Bronchus fibroblast of lung (primary cell): ENCODE measurements at places on chromosomes 3 and 15. TPM values are rescaled to one million over a fixed set of nuclear protein-coding genes. Genes with fewer than 3 reads are reported as not detected.

The CNTN4 gene
- not detected in 2 replicates for total RNA-seq

The ARIH1 gene
- 15.8 and 24.4 TPM in 2 replicates for total RNA-seq

The ISG20 gene
- total RNA-seq = 3.0 and 5.1 TPM in 2 replicates

The HGD gene
- not detected in 2 replicates for total RNA-seq

The FSTL1 gene
- total RNA-seq = 332 and 334 TPM in 2 replicates

The SAXO2 gene
- under 0.01 and 0.50 TPM in 2 replicates for total RNA-seq

The TTC21A gene
- 0.59 and 0.84 TPM in 2 replicates for total RNA-seq

The GLCE gene
- 15.3 and 19.0 TPM in 2 replicates for total RNA-seq

The ATP13A5 gene
- total RNA-seq = not detected in 2 replicates

The PPARG gene
- 35.2 and 41.9 TPM in 2 replicates for total RNA-seq

The ZPLD1 gene
- total RNA-seq = not detected in 2 replicates
